ENCODE measurements at places on chromosomes 3 and 15.

- no peak for ATAC-seq
Measured at GRCh38 chr3:178508443-178508825, 27.8 kb upstream of the KCNMB2 start.

DNA sequence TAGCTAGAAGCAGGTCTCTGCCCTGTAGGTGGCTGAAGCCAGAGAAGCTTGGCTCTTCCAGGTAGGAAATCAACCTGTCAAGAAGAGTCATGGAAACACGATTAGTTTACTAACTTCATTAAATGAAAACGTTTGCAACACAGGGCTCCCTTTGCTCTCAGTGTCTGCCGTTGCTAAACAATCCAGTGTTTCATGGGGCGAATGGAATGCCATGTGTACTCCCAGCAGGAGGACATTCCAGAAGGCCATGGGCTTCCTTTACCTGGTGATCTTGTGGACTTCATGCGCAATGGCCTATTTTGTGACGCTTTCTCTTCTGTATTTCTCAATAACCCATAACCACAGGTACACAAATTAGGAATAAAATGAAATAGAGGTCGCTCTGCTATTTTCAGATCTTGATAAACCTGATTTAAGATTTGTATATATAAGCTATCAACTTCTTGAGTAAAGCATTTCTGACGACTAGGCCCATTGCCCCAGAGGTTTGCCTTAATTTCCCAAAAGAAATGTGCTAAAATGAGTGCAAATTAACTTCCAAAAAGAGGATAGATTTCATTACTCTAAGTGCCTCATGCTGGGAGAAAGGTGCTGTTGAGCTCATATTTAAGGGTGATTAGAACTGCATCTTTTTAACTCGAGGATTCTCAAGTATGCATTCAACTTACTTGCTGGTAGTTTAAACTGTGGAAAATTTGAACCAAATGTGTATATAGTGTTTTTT is 171.0 kb downstream of the EPHA3 start:
- no peak for ATAC-seq

DNA sequence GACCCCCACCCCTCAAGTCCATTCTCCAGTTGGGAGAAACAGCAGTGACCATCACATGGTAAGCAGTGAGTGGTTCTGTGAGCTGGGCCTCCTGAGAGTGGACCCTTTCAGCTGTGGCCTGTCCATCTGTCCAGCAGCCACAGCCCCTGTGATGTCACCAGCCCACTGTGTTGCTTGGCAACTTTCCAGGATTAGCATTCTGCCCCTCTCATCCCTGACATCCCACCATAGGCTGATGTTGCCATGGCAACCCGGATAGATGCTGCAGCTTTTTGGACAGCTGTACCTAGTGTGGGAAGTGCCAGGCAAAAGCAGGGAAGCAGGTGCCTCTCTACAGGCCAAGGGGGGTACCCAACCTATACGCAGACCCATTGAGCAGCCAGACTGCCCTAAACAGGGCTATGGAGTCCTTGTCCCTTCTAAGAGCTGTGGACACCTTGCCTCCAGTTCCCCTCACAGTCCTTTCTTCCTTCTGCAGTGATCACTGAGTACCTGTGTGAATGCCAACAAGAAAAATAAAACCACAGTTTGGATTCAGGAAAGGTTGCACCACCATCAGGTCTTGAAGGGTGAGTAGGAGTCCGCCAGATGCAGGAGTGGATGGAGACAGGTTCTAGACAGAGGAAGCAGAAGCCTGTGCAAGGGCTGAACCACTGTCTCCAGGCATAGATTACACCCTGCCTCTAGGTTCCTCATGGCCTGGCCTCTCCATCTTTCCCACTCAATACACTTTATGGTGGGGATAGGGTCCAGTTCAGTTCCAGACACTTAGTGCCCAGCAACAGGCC is at the start of gene DNAH1:
Gene DNAH1 (plus strand): TSS at position 343 of the 788 bp plus-strand sequence. CDS start 6,124 bp downstream, outside the sequence.
- no peak for ATAC-seq

DNA sequence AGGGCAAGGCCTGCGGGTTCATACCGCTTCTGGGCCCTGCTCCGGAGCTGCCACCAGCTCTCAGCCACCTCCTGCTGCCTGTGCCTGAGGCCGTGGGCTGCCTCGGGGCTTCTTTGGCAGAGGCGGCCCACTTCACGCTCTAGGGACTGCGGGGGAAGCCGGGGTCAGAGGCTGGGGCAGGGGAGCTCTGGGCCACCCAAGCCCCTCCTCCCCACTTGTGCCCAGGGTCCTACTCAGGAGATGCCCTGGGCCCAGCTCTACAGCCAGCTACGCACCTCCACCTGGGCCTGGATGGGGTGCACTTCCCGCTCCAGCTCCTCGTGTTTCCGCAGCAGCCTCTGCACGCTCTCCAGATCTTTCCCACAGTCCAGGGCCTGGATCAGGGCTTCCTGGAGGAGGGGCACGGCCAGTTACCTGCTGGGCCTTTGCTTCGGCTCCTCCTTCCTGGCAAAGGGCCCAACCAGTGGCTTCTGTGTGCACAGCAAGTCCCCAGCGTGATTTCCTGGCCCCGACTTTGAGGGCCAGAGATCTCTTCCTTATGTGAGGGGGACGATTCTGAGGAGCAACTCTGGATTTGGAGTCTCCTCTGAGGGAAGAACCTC is 24.0 kb downstream of the PLA2G4B start:
- no peak for ATAC-seq

GRCh38 chr3:30688776-30689641 is 82.6 kb downstream of the TGFBR2 start:
- peak; percentile 57 for ATAC-seq

GRCh38 chr15:73781038-73781925 is 28.1 kb upstream of the INSYN1 start:
- peak; percentile 32 for ATAC-seq

GRCh38 chr3:16866571-16866970 is 18.2 kb upstream of the PLCL2 start:
- no peak for ATAC-seq

- ATAC-seq, result no peak
Measured at GRCh38 chr3:160675566-160676124, 1.3 kb upstream of the ARL14 start.

DNA sequence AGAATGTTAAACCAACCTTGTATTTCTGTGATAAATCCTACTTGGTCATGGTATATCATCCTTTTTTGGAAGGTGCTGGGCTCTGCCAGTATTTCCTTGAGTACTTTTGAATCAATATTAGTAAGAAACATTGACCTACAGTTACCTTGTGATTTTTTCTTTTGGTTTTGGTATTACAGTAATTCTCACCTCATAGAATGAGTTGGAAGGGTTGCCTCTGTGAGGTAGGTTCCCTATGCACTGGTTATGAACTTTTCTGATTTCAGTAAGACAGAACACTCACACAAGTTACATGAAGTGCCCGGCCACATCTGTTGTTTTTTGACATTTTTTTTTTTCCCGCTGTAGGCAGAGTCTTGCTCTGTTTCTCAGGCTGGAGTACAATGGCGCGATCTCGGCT is 20.0 kb downstream of the PCCB start:
- no peak for ATAC-seq

DNA sequence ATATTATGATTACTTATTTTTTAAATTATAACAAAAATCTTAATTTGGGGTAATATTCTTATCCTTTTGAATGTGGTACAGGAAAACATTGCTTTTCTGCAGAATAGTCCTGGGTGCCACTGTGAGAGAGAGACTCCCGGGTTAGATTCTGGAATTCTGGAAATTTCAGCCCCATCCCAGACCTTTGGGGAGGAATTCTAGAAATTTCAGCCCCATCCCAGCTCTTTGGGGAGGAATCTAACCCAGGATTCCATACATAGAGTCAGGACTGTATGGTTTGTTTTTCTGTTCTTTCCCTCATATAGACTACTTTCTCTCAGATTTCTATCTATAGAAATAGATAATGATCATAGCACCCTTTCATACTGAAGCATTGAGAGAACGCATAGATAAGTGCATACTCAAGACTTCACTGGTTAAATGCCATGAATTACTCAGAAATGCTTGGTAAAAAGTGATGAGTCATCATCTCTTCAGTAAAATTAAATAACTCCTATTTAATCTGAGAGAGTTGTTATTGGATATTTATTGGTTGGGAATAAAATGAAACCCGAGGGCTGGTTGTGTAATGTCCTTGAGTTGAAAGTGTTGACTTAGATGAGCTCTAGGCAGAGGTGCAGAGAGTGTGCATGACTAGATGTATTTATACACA is 8.3 kb downstream of the EIF2AK4 start:
- no peak for ATAC-seq

DNA sequence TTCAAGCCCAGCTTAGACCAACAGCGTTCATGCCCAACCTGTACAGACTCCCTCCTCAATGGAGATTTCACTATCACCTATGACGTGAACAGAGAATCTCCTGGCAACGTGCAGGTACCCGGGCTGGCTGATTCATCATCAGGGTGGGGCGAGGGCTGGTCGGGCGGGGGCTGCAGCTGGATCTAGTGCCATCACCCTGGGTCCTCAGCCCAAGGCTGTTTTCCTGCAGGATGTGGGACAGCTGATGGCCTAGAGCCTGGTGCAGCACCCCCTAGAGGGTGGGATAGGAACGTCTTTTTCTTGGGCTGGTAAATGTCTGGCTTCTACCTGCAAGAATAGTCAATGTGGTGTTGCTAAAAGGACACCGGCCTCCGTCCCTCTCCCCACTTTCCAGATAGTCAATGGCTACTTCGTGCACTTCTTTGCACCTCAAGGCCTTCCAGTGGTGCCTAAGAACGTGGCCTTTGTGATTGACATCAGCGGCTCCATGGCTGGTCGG is 4.4 kb downstream of the ITIH3 start:
- ATAC-seq, result peak; percentile 38

GRCh38 chr3:60010781-60011180 is 961.0 kb upstream of the CFAP20DC start:
- no peak for ATAC-seq

GRCh38 chr3:124951511-124952281 is 17.1 kb upstream of the MUC13 start:
- no peak for ATAC-seq

DNA sequence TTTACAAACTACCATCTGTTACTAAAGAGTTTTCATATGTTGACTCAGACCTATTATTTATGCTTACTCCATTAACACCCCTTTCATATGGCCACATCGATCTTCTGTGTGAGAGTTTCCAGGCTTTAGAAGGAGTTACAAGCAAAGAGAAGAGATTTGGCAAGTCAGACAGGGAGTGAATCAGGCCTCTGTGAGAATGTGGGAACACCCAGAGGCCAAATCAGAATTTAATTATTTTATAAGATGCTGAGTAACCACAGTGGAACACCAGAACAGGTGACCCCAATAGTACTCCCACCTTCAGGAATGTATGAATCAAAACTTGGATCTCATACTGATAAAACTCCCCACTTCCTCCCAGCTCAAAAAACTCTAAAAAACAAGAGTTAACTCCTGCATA is 42.0 kb downstream of the IFT57 start:
- ATAC-seq, result peak; percentile 71

- ATAC-seq, result no peak
Measured at GRCh38 chr15:79933231-79933630, 36.4 kb upstream of the MTHFS start.

DNA sequence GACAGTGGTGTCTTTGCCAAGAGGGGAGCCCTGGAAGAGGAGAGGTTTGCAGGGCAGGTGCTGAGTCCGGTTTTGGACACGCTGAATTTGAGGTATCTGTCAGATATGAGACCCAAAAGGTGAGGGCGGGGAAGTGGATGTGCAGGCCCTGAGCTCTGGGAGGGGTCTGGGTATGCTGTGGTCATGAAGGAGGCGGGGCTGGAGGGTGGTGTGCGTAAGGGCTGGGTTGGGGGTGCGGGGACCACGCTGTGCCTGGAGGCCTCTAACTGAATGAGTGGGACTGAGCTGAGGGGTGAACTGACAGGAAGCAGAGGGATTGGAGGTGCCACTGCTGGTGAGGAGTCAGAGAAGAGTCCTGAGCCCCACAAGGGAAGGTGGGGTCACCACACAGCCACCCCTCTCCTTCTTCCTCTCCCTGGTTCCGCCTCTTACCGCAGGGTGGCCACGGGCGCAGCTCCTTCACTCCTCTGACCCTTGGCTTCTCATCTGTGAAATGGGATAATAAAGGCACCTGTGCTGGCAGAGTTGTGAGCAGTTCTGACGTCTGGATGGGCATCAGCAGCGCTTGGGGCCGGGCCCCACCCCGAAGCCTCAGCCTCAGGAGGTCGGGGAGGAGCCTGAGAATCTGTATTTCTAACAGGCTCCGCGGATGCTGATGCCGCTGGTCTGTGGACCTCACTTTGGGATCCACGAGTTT is 28.8 kb downstream of the PSTPIP1 start:
- ATAC-seq, result no peak

- ATAC-seq, result no peak
Measured at GRCh38 chr15:55403531-55403930, 4.6 kb downstream of the CCPG1 start.

DNA sequence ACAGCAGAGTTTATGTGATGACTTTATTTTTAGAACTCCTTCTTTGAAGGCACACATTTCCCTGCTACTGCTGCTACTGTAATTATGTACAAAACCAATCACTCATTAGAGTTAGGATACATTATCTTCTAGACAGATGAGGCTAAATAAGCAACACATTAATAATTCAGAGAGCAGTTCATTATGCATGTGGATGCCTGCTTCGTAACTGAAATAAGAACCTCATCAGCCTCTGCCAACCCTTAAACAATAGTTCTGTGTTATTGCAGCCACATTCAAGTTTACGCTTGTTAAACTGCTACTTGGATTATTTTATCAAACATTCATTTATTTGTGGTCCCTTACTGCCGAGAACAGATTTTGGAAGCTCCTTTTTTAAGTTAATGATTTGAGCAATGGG is 52.5 kb upstream of the C15orf61 start:
- no peak for ATAC-seq

DNA sequence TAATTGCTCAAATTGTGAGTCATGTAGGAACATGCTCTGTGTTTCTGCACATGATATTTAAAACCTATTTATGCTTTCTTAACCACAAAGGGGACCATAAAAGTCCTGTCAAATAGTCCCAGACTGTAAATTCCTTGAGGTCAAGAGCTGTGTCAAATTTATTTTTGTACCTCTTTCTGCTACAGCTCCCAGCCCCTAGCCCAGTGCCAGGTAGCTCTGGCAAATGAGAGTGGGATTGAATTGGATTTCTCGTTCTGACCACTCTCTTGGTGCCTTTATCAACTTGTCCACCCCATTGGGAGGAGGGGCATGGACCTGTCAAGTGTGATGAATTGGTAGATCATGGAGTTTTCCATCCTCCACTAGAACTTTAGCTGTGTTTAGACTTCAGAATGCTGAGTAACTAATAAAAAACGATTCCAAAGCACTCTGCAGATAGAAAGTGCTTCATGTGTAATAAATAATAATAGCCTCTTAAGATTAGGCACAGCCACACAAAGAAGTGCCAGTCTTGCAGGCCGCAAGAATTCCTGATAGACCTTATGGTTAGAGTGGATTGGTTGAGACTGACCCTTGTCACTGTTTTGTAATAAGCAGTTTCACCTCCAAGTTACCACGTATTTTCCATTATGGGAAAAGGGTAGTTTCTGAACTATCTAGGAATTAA is 120.4 kb downstream of the LPP start:
- no peak for ATAC-seq

Data from esophagus mucosa (tissue), 1 donor.